Activated naive CD8-positive, alpha-beta T cell treated with anti-CD3 and anti-CD28 coated beads for 36 hours (primary cell): ENCODE measurements at places on chromosomes 6 and 20. TPM values are rescaled to one million over a fixed set of nuclear protein-coding genes. Genes with fewer than 3 reads are reported as not detected.

The SLC22A7 gene
- total RNA-seq, result not detected

The DHX16 gene
- total RNA-seq, result 40.4 TPM

The RIPOR2 gene
- 80.0 TPM for total RNA-seq

The RAB44 gene
- total RNA-seq, result not detected

The SLC26A8 gene
- total RNA-seq, result not detected

The MUC21 gene
- total RNA-seq, result not detected

DNA sequence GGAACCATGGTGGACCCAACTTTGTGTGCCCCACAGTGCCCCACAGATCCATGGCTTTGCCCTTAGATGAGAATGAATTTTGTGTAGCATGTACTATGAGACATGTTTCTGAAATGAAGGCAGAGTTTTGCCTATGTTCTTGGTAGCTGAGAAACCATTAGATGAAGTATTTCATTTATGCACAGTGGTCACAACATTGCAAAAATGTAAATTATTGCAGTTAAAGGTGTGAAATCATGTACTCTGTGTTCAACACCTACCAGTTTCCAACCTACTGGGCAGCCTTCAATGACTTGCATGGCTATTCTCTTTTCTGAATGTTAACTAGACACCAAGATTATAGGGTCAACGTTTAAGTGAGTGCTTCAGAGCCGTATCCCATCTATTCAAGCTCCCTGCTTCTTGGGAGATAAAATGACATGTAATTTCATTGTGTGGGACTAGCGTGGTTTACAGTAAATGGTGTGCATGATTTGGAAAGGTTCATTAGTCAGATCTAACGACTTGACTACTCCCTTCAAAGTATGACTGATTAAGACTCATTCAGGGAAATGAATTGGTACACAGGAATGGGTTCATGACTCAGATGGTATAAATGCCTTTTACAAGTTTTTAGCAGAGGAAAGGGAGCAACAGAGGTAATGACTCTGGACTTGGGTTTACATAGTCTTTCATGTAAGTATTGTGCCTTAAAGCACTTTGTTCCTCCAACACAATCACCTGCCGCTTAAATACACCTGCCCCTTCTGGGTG, 106.1 kb upstream of the AKIRIN2 start:
- no peak for DNase-seq

DNA sequence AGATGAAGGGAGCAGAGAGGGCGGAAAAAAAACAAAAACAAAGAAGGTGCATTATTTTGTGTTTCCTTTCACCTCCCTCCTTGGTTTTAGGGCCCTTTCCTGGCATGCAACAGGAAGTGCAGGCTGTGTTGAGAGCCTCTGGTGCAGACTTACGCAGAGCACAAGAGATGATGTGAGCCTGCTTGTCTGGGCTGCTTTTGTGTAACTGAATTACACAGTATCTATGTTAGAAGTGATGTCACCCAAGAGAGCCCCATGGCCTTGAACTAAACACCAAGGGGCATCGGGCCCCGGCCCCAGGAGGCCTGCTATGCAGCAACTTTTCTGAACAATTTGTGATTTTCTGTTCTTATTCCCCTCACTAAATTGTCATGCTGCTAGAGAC, 25.5 kb downstream of the GNAS start:
- no peak for DNase-seq

DNA sequence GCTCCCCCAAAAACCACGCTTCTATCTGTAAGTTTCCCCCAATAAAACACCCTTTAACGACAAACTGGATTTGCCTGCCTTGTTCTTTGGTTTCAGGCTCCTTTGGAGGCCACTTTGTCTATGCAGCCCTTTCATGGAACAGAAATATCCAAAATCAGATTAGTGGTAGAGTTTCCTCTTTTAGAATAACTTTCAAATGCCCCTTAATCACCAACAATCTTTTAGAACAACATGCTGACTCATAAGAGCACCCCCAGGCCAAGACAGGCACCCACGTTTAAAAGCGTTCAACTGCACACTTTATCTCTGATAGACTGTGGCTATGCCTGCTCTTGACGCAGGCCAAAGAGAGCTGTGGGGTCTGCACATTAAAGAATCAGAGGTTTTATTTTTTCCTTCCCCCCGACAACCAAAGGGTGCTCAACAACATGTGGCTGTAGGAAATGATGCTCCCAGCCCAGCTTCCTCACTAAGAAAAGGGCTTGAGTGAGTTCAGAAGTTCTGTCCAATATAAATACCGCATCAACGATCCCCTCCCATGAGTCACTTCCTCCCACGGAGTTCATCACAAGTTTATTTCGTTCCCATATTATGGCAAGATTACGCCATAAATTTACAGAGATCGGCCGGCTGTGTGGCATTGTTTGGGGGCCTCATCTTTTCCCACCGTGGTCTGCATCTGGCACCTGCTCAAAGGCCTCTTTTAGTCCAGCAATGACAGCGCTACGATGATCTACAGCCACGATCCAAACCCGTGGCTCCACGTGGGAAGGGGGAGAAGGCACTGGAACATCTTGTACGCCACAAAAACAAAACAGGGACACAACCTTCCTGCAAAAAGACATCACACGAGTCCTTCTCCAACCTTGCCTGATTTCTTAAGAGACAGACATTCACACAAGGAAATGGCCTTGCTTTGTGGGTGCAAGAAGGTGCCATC, 88.8 kb upstream of the NFATC2 start:
- peak; percentile 35 for DNase-seq

DNA sequence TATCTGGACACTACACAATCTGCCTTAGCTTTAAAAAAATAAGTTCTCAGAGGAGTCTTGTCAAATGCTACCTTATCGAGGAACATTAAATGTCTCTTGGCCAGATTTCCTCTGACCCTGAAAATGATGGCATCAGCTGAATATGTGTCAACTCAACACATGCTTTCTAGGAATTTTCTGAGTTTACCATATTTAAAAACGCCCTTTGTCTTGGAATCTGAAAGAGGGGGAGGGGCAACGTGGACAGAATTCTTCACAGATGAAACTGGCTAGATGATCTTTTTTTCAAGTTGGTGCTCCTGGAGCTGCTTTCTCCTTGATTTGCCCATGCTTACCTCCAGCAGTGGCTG, 5.1 kb downstream of the SOX4 start:
- DNase-seq, result no peak

- no peak for DNase-seq
These were observed 87.7 kb downstream of the SGK1 start for GRCh38 chr6:134230087-134230700.

GRCh38 chr6:136566007-136566487, 15.8 kb upstream of the MAP7 start:
- no peak for DNase-seq

- no peak for DNase-seq
These were observed 191.1 kb downstream of the SAMD5 start for GRCh38 chr6:147699637-147700036.

- no peak for DNase-seq
These were observed 6.4 kb upstream of the FAM209A start for GRCh38 chr20:56518126-56518525.

GRCh38 chr6:118992186-118992795, 57.3 kb upstream of the MCM9 start:
- DNase-seq, result no peak

GRCh38 chr6:46719099-46719498, 16.1 kb downstream of the PLA2G7 start:
- no peak for DNase-seq
